ENCODE measurements at places on chromosomes 7 and 10.

GRCh38 chr10:113169853-113170460 lies 219.9 kb downstream of the TCF7L2 start:
- DNase-seq, result no peak

GRCh38 chr7:46368871-46369270 lies 447.8 kb upstream of the IGFBP3 start:
- no peak for DNase-seq

- DNase-seq, result no peak
Measured at GRCh38 chr7:141557360-141557759, 6.2 kb downstream of the AGK start.

DNA sequence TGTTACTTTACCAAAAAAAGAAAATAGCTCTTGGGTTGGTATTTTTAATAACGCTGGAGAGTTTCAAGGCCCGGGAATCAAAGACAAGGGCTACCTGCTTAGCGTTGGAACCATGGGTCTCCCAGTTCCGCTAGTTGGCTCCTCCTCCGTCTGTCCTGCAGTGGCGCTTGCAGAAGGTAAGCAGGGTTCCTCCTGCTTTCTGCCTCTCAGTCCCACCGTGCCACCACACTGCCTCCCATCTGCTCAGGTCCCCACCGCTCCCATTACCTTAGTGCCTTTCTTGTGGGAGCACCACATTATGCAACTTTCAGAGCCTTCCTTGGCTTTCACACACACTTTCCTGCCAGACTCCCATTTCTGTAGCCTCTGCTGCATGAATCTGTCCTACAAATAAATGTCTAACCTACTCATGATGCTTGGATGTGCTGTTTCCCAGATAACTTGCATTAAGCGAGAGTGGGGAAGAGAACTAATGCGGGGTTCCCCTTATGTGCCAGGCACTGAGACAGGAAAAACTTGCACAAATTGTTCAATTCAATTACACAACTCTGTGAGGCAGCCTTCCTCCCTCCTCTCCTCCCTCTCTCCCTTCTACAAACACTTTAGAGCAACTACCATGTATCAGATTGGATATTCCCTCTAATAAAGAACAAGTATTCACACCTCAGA lies 124.5 kb downstream of the AOAH start:
- no peak for DNase-seq

- no peak for DNase-seq
Measured at GRCh38 chr7:115226410-115226809, 304.5 kb downstream of the MDFIC start.

DNA sequence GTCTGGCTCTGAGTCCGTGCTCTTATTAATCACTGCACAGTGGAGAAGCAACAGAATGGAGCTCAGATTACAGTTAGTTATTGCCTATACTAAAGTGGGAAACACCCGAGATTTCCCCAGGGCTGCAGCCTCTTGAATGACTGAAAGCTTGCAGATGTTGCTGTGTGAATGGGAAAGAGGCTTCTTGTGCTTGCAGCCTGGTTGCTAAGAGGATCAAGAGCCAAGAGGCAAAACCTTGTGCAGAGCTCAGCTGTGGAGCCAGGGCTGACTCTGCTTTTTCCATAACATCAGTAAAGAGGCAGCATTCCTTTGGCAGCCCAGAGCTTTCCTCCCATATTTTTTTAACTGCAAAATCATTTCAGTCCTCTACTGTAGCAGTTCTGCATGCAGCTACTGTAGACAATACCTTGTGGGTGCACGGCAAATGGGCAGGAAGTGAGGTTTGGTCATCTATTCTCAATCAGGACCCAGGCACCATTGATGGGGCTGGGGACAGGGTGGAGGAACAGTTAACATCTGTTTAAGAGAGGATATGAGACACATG lies 86.5 kb downstream of the RALA start:
- peak; percentile 97 for DNase-seq

- DNase-seq, result no peak
Measured at GRCh38 chr7:142329062-142329790, 71.4 kb upstream of the PRSS58 start.

- no peak for DNase-seq
Measured at GRCh38 chr10:96873756-96874467, 41.8 kb downstream of the LCOR start.

DNA sequence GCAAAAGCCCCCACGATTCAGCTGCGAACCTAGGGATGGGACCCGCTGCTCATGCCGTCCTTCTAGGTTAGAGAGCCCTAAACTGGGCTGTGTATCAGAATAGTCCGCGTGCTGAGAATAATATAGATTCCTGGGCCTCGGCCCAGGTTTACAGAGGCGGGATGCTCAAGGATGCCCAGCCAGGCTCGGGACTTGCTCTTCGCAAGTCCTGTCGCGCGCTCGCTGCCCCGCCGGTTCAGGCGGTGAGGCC lies 266 bp upstream of the STMP1 start:
- no peak for DNase-seq

DNA sequence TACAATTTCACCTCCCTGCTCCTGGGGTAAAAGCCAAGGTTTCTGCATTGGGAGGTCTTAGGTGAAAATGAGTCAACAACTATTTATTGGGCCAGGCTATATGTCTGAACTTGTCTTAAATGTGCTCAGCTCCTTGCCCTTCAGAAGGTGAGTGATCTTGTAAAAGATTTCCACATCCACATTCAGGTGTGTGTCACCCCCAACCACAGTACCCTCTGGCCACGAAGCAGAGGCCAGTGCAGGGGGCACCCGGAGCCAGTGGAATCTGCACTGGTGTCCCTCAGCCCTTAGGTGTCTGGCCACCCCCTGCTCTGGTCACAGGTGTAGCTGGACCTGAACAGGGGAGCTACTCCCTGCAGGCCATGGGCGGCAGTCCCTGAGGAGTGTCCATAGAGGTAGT lies 198.5 kb downstream of the PAXIP1 start:
- no peak for DNase-seq

DNA sequence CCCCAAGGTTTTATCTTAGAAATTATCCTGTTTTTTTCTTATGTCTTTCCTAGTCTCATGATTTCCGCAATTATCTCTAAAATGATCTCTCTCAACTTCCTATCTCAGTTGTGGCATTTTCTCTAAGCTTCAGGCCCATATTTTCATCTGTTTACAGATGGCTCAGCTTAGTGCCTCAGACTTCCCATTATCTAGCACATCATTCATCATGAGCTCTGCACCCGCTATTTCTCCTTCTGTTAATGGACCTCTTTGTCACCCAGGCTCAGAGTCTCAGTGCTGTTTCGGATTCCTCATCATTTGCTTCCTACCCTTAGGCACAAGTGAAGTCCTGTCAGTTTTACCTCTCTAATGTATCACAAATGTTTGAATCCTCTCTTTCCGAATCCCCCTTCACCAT lies 84.1 kb downstream of the BMPR1A start:
- no peak for DNase-seq

GRCh38 chr7:85081392-85081791 lies 105.5 kb downstream of the SEMA3D start:
- DNase-seq, result no peak

DNA sequence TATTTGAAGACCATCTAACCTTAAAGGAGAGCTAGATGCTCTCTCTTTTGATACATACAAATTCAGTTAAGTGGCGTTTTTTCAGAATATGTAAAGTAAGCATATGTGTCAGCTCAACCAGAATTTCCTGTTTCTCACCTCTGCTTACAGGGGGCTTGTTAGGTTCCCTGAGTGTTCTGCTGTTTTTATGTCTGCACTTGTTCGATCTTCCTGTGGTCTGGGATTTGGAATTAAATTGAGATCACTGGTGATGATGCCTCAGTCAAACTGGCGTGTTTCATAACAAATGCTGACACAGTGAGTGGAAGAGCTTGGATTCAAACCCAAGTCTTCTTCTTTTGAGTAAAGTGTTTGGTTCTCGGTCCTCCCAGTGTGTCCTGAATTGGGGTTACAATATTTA lies 348.3 kb upstream of the AKR1E2 start:
- DNase-seq, result no peak

DNA sequence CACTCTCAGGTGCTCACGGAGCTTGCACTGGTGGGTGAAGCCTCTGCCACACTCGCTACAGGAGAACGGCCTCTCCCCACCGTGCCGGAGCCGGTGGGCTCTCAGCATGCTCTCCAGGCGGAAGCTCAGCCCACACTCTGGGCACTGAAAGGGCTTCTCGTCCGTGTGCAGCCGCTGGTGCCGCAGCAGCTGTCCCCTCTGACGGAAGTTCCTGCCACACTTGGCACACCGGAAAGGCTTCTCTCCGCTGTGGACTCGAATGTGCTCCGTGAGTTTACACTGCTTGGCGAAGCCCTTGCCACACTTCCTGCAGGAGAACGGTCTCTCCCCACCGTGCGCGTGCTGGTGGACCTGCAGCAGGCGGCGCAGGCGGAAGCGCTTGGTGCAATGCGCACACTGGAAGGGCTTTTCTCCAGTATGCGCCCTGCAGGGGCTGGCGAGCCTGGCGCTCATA lies 19.3 kb downstream of the ZNF786 start:
- DNase-seq, result no peak

GRCh38 chr10:35511647-35512046 lies 93.5 kb upstream of the GJD4 start:
- no peak for DNase-seq

GRCh38 chr10:15448598-15448997 lies 77.5 kb upstream of the FAM171A1 start:
- DNase-seq, result no peak

- no peak for DNase-seq
Measured at GRCh38 chr10:120156614-120157274, 264.2 kb downstream of the SEC23IP start.

- no peak for DNase-seq
Measured at GRCh38 chr10:80324891-80325364, 31.6 kb downstream of the DYDC1 start.

- no peak for DNase-seq
Measured at GRCh38 chr7:32569388-32570289, 74.3 kb downstream of the AVL9 start.

DNA sequence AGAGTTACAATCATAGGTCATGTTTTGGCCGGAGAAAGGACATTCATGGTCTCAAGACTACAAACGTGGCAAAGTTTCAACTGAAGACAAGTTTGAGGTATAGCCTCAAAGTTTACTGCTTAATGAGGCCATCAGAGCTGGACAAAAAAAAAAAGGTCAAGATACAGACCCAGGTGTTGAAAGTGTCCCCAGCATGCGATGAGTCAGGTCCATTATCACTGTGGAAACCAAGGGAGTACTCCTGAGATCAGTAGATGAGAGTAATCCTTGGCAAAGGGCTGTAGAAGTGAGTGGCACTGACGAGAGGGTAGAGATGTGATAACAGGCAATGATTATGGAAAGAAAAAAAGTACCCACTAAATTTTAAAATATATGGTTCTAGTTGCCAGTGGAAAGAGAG lies 80.1 kb upstream of the LRRN3 start:
- DNase-seq, result no peak

DNA sequence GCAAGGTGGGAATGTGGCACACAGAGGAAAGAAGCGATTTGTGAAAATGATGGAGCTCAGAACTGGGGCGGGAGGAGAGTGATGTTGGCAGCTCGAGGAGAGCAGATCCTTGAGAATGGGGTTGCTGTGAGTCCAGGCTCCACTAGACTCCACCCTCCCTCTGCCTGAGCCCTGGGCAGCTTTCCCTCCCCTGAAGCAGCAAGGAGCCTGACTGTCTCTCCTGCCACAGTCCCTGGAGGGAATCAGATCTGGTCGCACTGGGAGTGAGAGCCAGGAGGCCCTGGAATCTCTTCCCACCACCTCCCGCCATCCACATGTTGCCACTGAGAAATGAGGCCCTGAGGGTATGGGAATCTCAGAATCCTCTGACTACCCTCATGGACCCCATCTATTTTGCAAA lies 362.7 kb downstream of the PLXNA4 start:
- DNase-seq, result no peak

- DNase-seq, result no peak
Measured at GRCh38 chr10:83706952-83707582, 432.2 kb upstream of the GHITM start.

DNA sequence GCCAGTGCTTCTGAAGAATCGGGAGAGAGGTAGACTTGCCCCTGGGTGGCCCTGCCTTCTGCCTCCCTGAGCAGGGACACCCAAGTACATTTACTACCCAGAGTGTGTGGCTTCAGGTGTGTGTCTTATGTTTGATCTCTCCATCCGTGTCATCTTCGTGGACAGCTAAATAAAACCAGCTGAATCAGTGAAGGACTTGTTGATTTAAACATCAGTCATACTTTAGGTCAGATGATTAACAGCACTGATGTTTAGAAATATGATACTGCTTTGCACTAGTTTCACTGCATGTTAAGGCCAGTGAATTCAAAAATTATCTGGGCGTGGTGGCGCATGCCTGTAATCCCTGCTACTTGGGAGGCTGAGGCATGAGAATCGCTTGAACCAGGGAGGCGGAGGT lies 4.0 kb downstream of the MTG1 start:
- no peak for DNase-seq

DNA sequence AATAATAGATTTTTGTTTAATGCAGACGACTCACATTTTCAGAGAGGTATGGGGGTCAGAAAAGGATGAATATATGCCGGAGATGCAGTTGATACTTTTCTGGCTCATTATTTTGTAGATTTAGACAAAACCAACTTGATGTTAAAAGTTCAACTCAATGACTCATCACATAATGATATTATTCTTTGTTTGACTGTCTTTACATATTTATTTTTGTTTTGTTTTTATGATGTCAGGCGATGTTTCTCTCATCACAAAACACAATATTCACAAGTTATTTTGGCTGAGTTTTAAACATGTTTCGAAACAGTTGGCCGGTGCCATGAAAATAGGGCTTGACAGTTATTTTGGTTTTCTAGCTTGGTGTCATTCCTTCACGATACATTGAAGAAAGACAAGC lies 1.3 kb downstream of the GJD4 start:
- DNase-seq, result no peak

GRCh38 chr7:99679032-99679399 lies 780 bp downstream of the CYP3A5 start:
- DNase-seq, result no peak

- no peak for DNase-seq
Measured at GRCh38 chr7:32116436-32116835, 46.2 kb upstream of the PDE1C start.

GRCh38 chr7:101488826-101489572 lies 126.3 kb downstream of the COL26A1 start:
- no peak for DNase-seq

GRCh38 chr7:21819048-21819447 lies 126.7 kb downstream of the CDCA7L start:
- DNase-seq, result no peak

- peak; percentile 54 for DNase-seq
Measured at GRCh38 chr10:12707461-12708185, 293.9 kb downstream of the CCDC3 start.

DNA sequence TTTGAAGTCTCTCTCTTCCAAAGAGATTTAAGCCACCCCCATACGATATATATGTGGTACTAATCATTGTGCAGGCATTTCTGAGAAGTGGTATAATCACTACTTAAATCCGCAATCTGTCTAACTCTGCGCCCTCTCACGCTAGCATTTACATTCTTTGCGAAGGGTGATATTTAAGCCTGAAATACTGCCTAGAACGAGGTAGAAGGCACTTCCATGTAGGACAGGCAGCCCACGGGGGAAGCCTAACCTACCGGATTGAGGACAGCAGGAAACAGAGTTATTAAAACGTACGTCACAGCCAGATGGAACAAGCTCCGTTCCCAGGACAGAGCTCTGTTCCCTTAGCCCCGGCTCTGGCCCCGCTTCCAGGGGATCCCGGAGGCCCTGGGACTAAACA lies 59.3 kb upstream of the ECHDC3 start:
- no peak for DNase-seq

Measured in muscle of arm (tissue), 14 donors.